HCT116 (cell line): ENCODE measurements at places on chromosomes 3 and 15. TPM values are rescaled to one million over a fixed set of nuclear protein-coding genes. Genes with fewer than 3 reads are reported as not detected.

ZNF502 gene
- total RNA-seq = 1.5 TPM

GRCh38 chr3:182967218-182968204, 12.8 kb downstream of the DCUN1D1 start:
- no peak for DNase-seq
- no peak overlapping the region for H3K27ac ChIP-seq
- no peak overlapping the region for H3K4me3 ChIP-seq
- no peaks in the 10 kb centered on the region for H3K36me3 ChIP-seq
- H3K27me3 ChIP-seq = no peaks in the 10 kb centered on the region

GRCh38 chr3:115164374-115165221, 17.5 kb upstream of the ZBTB20 start:
- H3K4me3 ChIP-seq = no peak overlapping the region
- no peaks in the 10 kb centered on the region for H3K36me3 ChIP-seq
- H3K4me1 ChIP-seq = no peaks in the 10 kb centered on the region
- H3K27me3 ChIP-seq = no peaks in the 10 kb centered on the region
- no peak overlapping the region for H3K27ac ChIP-seq

RLBP1 gene
- total RNA-seq = 0.12 TPM

DNA sequence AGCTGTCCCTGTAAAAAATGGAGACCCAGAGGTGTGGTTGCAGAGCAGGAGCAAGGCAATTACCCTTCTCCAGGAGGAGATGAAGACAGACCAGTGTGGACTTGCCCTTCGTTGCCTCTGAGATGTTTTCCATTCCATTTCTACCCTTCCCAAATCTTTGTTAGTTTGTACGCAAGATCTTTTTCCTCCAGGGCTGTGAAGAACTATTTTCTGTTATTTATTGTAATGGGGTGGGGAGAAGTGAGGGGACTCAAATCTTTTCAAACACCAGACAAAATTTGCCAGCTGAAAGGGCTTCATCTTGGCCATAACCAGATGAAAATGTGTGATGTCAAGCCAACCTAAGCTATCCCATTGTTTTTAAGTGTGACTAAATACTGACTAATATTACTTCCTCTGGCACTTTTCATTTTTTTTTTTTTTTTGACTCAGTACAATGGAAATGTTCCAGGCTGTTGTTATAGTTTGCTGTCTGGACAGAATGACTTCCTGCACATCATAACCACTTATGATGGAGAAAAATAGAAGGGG, 271.3 kb upstream of the TPRG1 start:
- peak overlapping the region; percentile 59 for H3K27ac ChIP-seq
- DNase-seq = peak; percentile 69
- no peaks in the 10 kb centered on the region for H3K27me3 ChIP-seq

DNA sequence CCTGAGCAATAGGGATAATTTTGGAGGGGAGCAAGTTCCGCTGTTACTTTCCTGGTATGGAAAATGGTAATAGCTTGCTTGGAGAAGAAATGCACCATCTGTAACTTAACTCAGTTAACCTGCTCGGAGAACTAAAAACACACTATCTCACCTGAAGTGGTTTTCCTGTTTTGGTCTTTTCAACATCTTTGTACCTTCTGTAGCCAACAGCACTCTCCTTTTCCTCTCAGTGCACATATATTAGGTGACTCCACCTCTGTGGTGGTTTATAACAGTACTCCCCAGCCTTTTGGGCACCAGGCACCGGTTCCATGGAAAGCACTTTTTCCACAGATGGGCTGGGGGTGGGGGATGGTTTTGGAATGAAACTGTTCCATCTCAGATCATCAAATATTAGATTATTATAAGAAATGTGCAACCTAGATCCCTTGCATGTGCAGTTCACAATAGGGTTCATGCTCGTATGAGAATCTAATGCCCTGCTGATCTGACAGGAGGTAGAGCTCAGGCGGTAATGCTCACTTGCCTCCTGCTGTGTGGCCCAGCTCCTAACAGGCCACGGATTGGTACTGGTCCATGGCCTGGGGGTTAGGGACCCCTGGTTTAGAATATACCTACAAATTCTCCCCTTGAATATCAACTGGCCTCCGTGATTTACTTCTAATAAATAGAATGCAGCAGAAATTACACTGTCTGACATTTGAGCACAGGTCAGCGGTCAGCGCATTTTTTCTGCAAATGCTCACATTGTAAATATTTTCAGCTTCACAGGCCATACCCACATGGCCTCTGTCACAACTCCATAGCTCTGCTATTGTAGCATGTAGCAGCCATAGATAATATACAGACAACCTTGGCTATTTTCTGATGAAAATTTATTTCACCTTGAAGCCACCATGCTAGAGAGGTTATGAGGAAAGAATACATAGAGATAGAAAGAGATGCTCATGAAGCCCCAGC, 83.8 kb upstream of the SUCLG2 start:
- no peaks in the 10 kb centered on the region for H3K36me3 ChIP-seq
- H3K4me1 ChIP-seq = no peaks in the 10 kb centered on the region
- no peak overlapping the region for H3K4me3 ChIP-seq
- H3K27me3 ChIP-seq = peaks cover 4% of the 10 kb centered on the region; the same call in 1 of the 2 replicates
